ENCODE measurements at places on chromosomes 12 and 14. TPM values are rescaled to one million over a fixed set of nuclear protein-coding genes. Genes with fewer than 3 reads are reported as not detected.
A peak's percentile ranks its signal among the peaks of the same experiment; 100 is the strongest.

The GLIPR1L1 gene
- not detected for total RNA-seq

The M6PR gene
- 142 TPM for total RNA-seq

The MAP4K5 gene
- 39.1 TPM for total RNA-seq

DNA sequence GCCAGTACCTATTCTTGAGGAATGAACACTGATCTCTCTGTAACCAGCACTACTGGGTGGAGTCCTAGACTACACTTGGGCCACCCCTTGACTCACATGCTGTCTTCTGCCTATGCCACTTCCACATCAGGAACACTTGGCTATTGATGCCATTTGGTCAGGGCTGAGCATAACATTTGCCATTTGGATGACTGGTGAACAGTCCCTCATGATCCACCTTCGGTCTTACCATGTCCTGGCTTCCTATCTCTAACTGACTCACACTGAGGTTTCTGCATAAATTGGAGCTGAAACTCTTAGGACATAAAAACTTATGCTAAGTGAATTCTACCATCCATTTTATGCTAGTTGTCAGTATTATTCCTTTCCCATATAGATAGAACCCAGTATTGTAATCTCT lies 91.7 kb upstream of the PELI2 start:
- no peak for DNase-seq

GRCh38 chr14:104101651-104102281 lies 16.3 kb downstream of the ASPG start:
- no peak for DNase-seq

GRCh38 chr12:10235761-10236631 lies 23.3 kb downstream of the GABARAPL1 start:
- DNase-seq = peak; percentile 31
